M059J (cell line): ENCODE measurements at places on chromosomes 12 and 14.

DNA sequence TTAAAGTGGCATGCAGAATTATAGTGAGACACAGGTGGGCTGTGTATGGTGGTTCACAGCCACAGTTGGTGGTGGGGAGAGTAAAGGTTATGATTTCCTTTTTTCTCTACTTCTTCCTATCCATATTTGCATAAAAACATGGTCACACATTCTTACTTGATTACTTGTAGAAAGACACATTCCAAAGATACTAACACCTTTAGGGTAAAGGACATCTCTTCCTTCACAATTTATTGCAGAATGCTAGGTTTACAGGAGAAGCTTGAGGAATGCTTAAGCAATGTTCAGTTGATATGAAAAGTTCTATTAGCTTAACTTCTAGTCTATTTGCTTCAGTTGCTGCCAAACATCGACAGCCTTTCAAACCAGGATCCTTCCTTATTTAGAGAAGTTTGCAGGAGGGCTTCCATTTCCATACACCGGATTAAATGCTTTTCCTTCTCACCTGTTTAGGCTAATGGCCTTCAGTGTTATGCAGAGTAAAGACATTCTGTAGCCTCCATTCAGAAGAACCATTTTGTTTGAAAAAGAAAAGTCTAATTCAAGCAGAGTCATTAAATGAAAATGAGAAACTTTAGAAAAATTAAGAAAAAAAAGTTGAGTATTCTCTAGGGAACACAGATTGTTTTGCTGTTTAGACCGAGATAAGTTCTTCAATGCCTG, 2.6 kb upstream of the PHC1 start:
- no peak for DNase-seq

- no peak for DNase-seq
Measured at GRCh38 chr14:63027719-63028118, 17.5 kb downstream of the KCNH5 start.

DNA sequence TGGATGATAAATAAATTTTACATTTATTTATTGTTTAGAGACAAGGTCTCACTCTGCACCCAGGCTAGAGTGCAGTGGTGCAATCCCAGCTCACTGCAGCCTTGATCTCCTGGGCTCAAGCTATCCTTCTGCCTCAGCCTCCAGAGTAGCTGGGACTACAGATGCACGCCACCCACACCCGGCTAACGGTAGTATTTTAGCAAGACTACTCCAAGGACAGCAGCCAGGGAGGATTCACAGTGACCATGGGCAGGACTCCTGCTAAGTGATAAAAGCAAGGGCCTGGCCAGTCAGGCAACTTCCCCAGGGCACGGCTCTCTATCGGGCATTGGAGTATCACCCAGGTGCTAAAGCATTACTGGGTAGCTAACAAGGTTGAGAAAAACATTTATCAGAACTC, 55.4 kb downstream of the ARL6IP4 start:
- no peak for DNase-seq

DNA sequence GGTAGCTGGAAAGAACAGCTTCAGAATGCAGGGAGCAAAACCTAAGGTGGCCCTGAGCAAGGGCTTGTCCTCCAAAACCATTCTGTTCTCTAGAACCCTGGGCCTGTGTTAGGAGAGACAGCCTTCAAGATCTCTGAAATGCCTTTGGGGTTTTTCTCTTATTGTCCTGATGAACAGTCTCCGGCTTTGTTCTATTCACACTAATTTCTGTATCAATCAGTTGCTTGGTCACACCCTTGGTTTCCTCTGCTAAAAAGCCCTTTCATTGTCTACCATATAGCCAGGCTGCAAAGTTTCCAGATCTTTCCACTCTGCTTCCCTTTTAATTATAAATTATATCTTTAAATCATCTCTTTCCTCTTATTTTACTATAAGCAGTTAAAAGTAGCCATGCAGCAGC, 219.9 kb upstream of the ARID2 start:
- no peak for DNase-seq

- DNase-seq: no peak
Measured at GRCh38 chr12:12616512-12617310, 5.0 kb downstream of the CREBL2 start.

GRCh38 chr12:104567832-104568486, 111.2 kb downstream of the CHST11 start:
- peak; percentile 21 for DNase-seq

DNA sequence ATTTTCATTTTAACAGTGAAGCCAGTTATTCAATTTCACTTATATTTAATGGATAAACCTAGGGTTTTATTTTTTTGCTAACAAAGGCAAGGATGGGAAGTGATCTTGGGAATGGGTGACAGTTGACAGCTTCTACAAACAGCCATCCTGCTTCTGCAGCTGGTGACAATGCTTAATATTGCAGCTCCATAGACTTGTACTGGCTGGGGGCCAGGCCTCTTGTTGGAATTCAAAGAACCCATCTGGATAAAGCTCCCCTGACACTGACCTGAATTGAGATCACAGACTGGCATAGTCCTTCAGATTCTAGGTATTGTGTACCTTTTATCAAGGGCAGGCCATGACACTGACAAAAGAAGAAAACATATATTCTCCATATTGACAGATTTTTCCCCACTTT, 664.6 kb upstream of the FOXG1 start:
- no peak for DNase-seq

DNA sequence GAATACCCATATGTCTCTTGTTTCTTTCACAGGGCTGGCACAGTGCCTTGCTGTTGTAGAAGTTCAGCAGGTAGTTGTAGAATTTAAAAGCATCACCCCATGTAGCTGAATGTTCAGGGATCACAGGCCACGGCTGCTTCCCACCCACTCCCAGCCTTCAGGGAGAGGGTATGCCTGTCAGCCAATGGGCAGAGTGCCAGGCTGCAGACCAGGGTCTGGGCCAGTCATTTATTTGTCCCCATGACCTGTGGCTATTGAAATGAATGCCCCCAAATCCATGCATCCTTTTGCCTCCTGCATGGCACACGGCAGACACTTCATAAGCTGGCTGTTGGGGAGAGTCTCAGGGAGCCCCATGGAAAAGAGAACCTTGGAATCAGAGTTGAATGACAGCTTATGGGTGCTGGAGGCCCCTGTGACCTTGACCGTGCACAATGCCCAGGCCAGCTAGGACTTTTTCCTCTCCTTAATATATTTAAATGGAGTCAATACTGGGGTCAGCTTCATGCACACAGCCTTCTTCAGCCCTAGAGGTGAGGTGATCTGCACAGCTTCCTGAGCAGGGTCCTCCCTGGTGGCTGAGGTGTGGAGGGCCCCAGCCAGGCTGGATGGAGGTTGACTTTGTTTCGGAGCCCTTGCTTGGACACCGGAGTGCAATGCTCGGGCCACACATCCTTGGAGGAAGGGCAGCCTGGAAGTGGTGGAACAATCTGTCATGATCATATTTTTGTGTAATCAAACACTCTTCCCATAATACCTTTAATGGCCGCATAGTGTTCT, 45.3 kb downstream of the PRMT8 start:
- DNase-seq: no peak

DNA sequence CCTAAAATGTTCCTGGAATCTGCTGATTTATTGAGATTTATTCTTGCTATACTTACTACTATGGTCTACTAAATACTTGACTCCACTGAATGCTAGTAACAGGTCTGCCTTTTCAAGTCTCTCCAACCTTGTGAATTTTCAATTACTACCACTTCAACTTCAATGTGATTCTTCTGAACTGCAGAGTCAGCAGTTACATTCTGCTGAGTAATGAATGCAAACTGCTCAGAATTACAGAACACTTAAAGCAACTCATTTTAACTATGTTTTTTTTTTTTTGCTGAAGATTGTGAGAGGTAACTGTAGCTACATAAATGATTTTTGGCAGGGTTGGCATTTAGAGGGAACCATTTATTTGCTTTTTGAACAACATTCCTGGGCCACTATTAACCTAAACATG, 41.8 kb downstream of the ARF6 start:
- no peak for DNase-seq

DNA sequence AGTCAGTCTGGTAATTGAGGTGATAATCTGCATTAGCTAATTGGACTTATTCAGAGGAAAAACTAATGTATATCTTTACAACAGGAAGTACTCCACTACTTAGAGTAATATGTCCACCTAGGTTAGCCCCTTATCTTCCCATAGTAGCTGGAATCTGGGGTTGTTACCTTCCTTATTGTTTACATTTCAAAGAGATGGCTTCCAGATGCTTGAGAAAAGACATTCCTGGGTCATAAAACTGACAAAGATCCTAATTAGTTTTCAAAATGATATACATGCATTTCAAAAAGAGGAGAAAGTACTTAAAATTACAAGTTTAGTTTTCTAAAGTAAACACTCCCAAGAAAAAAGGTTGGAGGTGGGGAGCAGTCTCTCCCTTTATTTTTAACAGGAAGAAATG, 78.1 kb downstream of the RPL10L start:
- no peak for DNase-seq

GRCh38 chr14:69581316-69581935, 6.8 kb upstream of the CCDC177 start:
- DNase-seq: no peak

GRCh38 chr12:2118481-2119255, 65.9 kb downstream of the CACNA1C start:
- DNase-seq: no peak

DNA sequence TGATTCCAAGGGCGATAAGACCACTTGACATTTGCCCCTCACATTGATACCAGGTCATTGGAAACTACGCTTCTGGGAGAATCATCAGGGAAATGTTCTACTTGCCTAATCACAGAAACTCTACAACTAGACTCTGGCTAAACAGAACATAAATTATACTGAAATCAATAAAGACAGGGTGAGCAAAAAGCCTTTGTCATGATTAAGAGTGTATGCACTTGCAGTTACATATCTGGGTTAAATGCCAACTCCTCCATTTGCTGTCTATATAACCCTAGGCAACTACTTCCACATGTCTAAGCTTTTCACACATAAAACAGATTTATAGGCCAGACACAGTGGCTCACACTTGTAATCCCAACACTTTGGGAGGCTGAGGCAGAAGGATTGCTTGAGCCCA, 125.7 kb downstream of the PHLDA1 start:
- DNase-seq: no peak

DNA sequence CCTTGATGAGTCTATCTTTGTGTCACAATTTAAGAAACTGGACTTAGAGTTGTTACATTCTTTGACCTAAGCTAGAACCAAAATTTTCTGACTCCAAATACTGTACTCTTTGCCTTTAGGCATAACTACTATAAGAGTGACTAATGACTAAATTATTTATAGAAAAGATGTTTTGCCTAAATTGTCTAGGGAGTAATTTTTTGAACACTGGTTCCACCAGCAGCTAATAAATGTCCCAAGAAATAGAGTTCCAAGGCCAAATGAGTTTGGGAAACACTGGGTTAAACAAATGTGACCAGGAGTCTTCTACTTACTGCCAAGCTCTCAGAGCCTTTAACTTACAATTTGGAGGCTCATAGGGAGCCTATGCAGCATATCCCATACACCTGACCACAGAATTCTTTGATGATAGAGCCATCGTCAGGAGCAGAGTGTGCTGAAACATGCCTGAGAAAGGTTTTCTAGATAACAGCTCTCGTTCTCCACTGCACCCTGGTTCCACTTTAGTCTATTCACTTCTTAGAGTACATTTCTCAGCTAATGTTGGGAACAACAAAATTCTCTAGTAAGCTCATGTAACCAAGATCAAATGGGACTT, 215.9 kb upstream of the HMGA2 start:
- peak; percentile 84 for DNase-seq

DNA sequence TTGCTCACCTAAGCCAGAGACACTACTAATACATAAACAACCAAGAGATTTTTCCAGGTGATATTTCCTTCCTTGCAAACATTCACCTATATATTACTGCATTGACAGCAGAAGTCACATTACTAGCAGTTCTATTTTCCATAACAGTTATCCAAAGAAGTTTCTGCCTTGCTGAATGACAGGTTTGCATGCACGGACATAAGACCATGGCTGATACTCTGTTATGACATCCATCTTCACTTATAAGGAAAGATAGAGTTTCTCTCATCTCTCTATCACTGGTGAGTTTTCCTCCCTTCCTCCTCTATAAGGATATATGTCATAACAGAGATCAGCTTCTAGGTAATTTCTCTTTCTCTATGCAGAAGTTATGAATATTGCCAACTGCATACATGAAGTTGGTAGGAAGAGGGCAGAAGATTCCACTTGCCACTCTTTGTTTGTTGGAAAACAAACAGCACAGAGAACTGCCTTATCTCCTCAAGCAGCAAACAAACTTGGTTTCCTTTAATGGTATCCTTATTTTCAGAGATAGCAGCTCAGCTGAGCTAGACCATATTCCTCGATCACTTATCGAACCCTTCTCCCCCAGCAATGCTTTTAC, 557.0 kb downstream of the VRK1 start:
- no peak for DNase-seq

GRCh38 chr12:10293570-10294227, 14.0 kb upstream of the KLRD1 start:
- no peak for DNase-seq

- no peak for DNase-seq
Measured at GRCh38 chr12:104155711-104156555, 17.9 kb upstream of the NFYB start.

GRCh38 chr12:4153343-4153892, 120.1 kb upstream of the CCND2 start:
- DNase-seq: no peak

- DNase-seq: no peak
Measured at GRCh38 chr12:128829861-128830504, 6.2 kb upstream of the SLC15A4 start.

DNA sequence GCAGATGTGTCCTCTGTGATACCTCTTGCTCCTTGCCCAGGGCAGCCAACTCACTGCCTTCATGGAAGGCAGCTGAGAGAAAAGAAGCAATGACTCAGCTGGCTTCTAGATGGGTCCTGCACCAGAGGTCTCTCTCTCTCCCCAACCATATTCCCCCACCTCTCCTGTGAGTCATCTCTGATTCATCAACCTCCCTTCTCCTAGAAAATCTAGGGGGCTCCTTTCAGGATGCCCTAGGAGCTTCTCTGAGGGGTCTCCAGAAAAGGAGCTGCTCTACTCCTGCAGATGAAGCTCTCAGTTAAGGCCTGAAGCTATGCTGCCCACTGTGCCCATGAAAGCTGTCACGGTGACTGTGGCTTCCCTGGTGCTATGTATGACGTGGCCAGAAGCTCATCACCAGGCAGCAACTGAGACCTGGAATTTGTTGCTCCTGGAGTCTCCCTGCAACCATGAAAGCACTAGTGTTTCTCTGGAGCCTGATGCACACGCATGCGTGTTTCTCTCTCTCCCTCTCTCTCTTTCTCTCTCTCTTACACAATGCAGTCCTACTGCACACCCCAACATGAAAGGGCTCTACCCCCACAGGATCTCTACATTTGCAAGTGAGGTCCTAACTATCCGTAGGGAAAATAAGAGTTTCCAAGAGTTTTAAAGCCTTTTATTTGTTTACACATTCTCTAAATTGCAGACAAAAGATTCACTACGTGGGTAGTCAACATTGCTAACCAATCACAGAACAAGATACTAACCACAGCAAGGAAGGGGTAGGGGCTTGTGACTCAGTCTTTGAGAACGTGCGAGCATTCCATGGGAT, 285.3 kb downstream of the DPF3 start:
- peak; percentile 97 for DNase-seq

DNA sequence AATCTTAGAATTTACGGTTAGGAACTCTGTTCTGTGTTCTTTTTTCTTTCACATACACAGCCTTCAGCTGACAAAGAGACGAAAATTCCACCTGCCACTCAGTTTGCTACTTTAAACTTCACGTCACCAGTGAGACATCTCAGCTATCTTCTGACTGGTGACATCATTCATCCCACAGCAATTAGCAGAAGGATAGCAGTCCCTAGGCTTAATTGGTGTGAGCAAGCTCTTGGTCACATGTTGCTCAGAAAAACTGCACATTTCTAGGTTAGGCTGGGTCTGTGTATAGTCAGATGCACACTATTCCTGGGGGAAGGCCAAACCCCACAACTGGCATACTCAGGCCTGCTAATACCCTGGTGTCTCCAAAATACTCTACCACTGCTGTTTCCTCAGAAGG, 23.9 kb downstream of the SLC7A7 start:
- DNase-seq: peak; percentile 89
